ENCODE measurements at places on chromosomes 6 and 20. TPM values are rescaled to one million over a fixed set of nuclear protein-coding genes. Genes with fewer than 3 reads are reported as not detected.

Gene OR2B3
- total RNA-seq = not detected

Gene KCNQ5
- total RNA-seq = 1.7 TPM

Gene MMUT
- 4.0 TPM for total RNA-seq

Gene TLDC2
- total RNA-seq = not detected

Gene SLC25A27
- 0.70 TPM for total RNA-seq

All from A549 treated with RU486 at 1 μM for 4 hours (cell line).